ENCODE measurements at places on chromosomes 7 and 10. TPM values are rescaled to one million over a fixed set of nuclear protein-coding genes. Genes with fewer than 3 reads are reported as not detected.

DNA sequence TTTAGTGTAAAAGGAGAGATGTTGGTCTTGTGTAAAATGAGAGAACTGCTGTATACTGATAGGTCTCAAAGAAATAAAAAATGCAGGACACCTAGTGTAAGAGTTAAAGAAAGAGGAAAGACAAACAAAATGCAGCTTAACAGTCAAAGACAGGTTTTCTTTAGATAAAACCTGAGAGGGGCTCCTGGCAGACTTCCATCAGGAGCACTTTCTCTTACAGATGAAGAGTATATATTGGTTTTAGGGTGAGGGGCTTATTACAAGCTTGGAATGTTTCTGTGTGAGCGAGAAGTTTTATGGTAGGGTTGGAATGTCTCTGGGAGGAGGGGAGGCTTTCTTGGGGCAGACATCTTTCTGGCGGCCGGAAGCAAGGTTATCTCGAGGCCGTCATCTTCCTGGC, 16.2 kb downstream of the ACBD7 start:
- DNase-seq, result no peak

DNA sequence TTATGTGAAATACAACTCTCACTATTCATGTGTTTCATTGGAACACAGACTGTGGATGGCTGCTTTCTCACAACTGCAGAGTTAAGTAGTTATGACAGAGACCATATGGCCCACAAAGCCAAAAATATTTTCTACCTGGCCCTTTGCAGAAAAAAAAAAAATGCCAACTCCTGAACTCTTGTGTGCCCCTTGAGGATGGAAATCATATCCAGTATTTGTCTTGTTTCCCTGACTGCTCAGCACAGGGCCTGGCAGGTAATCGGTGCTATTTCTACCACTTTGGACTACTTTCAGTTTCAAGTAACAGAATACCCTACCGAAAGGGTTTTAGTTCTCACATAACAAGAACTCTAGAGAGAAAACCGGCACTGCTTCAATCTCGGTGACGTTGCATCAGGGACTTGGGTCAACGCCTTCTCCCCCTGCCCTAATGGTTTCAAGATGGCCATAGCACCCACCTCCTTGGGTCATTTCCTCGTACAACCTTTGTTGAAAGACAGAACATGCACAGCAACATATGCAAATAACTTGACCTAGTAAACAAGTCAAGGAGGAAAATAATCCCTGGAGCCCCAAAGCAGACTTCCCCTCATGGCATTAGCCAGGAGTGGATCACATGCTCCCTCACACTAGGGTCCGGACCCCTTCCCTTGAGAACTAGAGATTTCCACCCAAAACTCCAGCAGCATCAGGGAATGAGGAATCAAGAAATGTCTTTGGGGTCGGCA, 11.8 kb upstream of the GPNMB start:
- DNase-seq, result no peak

Gene DYNC1I1
- polyA plus RNA-seq, result not detected

Gene WDR11
- 12.6 TPM for polyA plus RNA-seq
